ENCODE measurements at places on chromosomes 6 and 20.

GRCh38 chr20:54774426-54774825 is 299.0 kb downstream of the DOK5 start:
- DNase-seq = no peak

DNA sequence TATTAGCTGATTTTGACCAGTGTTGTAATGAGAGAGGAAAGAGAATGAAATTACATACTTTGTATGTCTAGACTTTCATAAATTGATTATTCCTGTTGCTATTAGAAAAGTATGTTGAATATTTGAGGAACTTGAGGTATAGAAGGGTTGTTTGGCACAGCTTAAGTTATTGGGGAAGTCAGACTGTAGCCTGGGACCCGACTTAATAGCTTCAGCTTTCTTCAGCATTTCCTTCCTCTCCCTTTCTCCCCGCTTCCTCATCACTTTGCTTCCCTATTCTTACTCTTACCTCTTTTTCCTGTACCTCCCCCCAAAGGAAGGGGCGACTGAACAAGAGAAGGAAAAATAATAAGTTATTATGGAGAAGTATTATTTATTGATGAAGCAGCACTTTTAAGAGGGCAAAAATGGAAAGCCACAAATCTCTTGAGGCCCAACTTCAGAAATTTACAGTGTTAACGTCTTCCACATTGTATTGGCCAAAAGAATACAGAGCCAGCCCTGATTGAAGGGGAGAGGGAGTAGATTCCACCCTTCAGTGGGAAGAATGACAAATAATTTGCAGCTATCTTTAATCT is 7.4 kb downstream of the SENP6 start:
- no peak for DNase-seq

- DNase-seq = no peak
These were observed 57.3 kb upstream of the LAMP5 start for GRCh38 chr20:9457136-9457535.

DNA sequence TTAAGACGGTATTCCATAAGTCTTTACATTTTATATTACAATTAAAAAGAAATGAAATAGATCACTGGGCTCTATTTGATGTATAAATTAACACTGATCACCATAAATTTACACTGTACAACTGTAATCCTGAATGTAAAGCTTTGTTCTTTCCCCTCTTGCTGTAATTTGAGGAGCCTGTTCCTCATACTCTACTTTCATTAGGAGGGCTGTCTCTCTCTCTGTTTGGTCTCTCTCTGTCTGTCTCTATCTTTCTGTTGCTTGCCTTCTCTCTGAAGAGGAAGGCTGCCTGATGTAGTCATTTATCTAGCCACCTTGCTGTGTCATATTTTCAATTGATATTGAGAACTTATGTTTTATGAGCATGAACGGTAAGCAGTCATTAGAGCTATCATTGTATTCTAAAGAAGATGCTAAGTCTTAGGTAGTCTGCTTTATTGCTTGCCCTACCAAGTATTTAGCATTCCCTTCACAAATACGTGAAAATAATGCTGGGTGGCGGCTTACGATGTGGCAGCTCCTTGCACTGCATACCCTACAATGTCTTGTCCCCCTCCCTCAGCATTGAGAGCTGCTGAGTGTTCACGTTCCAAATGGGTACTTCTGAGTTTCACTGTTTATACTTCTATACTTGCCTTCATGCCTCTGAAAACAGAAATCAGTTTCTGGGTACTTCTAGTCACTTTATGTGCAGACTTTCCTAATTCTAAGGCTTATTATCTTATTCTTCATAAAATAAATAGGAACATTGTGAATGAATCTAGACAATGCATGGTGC is 205.5 kb downstream of the NKAIN2 start:
- no peak for DNase-seq

DNA sequence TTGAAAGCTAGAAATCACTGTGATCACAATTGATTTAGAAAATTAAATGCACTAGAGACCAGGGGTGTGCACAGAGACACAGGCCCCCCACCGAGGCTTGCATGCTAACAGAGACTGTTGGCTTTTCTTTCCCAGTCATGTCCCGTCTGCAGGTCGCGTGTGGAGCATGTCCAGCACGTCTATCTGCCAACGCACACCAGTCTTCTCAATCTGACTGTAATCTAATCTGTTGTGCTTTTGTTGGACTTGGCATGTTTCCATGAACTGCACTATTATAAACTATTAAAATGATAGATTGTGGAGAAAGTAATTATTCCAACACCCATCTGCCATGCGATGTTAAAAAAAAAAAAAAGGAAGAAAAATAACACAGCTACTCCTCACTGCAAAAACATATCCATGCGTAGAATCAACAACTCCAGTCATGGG is 17.7 kb downstream of the MYLIP start:
- no peak for DNase-seq

DNA sequence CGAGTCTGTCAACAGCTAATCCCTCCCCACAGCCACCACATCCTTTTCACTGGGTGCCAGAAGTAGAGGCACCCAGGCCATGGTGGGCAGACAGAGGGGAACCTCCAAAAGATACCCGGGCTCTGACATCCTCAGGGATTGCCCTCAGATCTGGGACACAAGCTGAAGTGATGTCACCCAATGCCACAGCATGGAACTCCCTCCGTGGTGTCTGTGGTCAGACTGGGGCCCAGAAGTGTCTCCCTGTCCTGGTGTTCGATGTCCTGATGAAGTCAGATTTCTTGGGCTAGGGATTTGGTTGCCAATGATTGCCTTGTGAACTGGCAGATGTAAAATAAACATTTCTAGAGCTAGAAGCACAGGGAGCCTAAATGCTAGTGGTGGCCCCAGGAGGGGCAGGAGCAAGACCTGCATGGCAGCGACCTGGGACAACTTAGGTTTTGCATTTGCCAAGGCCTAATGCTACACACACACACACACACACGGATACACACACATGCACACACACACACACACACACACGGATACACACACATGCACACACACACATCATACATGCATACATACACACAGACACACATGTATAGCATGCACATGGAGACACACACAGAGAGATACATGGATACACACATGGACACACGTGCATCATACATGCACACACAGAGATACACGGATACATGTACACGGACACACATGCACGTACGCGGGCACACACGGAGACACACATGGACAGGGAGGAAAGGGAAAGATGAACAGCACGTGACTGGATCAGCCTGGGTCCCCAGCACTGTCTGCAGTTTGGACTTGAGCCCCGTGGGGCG is 221.0 kb downstream of the NFATC2 start:
- DNase-seq = no peak

DNA sequence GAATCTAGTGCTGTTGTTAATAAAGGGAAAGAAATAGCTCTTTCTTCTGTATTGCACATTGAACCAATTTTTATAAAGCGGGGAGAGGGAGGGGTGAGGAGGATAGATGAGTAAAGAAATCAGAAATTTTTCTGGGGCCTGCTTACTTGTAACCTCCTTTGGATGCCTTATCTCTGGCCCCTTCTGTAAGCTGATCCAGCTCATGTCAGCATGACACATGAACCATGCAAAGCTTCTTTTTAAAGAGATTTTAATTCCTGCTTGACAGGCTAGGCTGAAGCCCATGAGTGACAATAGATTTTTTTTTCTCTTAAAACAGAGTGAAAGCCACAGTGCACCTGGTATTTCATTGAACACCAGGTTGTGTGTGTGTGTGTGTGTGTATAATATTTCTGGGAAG is 325.3 kb downstream of the PRL start:
- DNase-seq = no peak

DNA sequence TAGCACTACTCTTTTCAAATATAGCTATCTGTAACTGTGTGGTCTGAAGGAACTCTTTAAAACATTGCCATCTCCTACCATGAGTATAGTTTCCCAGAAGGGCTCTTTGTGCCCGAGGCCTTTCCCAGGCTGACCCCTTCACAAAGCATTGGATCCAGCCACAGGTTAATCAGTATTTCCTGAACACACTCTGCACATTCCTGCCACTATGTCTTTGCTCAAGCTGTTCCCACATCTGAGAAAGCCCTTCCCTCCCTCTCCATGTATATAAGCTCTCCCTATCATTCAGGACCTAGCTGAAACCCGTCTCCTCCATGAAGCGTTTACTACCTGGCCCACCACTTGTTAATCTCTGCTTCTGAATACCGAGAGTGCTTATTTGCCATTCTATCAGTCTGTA is 47.8 kb upstream of the PKHD1 start:
- DNase-seq = no peak

Data from stimulated activated CD4-positive, alpha-beta T cell treated with anti-CD3 and anti-CD28 coated beads, Interleukin-15, amount 100 ng/mL, for 1 hour (primary cell).